ENCODE measurements at places on chromosomes 7 and 10.

DNA sequence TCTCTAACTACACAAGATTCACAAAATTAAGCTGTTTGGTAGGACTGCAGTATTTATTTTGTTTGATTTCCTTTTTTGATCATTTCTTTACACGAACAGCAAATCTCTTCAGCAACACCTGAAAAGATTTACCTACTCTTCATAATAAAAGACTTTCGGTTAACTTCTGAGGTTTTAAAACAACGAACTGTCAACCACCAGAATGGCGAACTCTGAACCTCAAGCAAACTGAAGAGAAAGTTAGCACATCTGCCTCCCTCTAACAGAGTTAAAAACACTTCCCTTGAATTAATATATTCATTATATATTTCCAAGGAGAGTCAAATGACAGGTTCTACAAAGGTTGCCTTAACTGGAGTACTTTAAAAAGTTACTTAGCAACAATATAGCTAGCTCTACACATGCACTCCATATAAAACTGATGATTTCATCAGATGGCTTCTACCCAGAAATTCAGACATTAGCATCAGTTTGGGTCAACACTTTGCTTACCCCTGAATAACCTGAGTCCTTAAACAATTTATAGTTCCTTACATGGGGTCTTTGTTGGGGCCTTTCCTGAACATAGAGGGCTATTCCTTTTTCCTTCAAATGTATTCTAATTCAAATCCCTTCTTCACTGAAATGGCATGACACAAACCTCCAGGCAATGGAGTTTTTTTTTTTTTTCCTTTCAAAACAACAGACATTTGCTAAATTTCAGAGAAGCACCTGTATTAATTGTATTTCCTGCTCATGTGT is 118.3 kb downstream of the SEM1 start:
- no peak for DNase-seq

- no peak for DNase-seq
Measured at GRCh38 chr10:14531974-14532373, 201.2 kb upstream of the FRMD4A start.

DNA sequence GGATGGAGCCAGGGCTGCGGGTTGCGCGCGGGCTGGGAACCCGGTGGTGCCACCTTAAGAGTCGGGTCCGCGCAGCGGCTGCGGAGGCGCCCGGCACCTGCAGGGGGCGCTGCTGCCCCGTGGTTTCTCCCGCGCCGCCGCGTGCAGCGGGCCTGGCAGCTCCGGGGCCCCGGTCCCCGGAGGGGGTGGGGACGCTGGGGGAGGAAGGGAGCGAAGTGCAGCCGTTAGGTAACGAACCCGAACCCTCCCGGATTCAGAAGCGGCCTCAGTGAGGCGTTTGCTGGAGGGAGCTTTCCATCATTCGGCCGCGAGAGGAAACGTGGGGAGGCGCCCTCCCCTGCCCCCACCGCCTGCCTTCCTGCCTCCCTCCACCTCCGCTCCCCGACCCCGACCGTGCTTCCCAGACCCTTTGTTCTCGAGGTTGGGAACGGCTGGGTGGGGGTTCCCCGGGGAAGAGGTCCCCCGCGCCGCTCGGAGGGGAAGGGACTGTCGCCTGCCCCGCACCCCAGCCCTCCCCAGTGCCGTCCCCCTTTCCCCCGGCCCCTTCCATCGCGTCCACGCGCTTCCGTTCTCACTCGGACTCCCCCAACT is 29.6 kb downstream of the SKIDA1 start:
- DNase-seq = peak; percentile 78

DNA sequence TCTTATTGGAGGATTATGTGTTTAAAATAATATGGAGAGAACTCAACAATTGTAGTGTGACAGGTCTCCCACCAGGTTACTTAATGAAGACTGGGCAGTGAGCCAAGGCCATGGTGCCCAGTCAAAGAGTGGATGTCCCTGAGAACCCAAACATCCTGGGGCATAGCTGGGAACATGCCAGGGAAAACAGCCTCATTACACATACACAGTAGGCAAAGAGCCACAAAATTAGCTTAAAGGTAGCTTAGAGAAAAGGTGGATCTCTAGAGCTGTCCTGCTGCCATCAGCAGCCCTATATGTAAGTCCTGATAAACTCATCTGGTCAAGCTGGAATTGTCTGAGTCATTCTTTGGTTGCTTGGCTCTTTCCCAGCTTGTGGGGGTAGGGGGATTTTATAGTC is 287.8 kb downstream of the PHF14 start:
- no peak for DNase-seq

- DNase-seq = no peak
Measured at GRCh38 chr7:70622936-70623335, 509.0 kb upstream of the GALNT17 start.

DNA sequence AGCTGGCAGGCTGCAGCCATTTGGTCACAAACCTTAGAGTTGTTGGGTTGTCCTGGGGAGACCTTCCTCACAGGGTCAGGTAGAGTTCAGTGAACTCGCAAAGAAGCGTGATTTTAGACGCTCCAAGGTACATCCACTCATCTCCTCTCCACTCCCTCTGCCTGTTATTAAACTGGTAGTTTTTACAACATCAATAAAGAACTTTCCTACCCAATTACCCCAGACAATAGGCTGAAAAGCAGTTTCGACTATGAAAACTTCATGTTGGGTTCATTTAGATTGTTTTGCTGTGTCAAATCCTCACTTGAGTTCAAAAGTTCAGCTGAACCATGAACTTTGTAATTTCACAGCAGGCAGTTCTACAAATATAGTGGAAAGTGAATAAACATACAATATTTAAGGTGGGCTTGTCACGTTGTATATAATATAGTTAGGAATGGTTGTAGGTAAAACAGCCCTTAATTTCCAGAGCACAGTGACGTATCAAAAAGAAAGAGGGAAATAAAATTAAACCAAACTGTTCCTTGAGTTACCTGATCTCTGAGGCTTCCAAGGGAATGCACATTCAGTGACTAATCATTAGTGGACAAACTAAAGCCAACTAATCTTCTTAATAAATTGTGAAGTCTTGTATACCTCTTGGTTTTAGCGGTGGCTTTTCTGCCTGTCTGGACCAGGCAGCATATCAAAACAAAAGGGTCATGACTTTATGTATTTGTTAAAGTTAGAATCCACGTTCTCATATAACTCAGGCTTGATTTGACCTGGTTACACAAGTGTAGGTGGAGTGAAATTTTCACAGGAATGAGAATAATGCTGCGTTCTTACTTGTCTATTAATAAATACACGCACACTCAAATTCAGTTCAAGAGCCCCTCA is 100.5 kb downstream of the CYP26A1 start:
- no peak for DNase-seq

GRCh38 chr10:11610826-11611247 is 613 bp downstream of the USP6NL start:
- no peak for DNase-seq

DNA sequence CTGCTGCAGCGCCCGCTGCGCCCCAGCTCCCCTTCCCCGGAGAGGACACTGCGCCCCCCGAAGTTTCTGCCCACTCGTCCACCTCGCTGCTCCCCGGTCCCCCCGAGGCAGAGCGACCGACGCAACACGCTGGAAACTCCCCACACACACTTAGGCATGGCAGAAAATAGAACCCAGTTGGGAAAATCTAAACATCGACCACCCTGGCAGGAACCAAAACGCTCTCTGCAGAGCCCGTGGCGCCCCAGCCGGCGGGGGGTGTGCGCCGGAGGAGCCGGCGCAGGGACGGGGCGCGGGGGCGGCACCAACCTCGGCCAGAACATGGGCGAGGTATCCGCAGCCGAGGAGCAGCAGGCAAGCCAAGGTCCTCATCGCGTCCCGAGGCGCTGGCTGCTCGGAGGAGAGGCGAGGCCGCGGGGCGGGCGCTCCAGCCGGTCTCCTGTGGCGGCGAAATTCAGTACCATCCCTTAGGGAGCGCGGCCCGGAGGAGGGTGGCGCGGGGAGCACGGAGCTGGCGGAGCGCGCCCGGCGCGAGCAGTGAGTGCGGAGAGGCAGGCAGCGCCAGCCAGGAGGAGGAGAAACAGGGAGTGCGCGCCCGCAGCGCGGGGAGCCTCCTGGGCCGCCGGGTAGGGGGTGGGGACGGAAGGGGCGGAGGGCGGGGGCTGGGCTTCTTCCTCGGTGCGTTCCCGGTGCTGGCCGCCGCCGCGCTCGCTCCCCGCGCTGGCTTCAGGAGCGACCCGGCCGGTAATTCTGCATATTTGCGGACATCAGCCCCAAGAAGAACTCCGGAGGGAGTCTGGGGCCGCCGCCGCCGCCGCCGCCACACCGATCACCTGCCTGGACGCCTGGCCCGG is 789 bp downstream of the PDGFA start:
- DNase-seq = no peak

DNA sequence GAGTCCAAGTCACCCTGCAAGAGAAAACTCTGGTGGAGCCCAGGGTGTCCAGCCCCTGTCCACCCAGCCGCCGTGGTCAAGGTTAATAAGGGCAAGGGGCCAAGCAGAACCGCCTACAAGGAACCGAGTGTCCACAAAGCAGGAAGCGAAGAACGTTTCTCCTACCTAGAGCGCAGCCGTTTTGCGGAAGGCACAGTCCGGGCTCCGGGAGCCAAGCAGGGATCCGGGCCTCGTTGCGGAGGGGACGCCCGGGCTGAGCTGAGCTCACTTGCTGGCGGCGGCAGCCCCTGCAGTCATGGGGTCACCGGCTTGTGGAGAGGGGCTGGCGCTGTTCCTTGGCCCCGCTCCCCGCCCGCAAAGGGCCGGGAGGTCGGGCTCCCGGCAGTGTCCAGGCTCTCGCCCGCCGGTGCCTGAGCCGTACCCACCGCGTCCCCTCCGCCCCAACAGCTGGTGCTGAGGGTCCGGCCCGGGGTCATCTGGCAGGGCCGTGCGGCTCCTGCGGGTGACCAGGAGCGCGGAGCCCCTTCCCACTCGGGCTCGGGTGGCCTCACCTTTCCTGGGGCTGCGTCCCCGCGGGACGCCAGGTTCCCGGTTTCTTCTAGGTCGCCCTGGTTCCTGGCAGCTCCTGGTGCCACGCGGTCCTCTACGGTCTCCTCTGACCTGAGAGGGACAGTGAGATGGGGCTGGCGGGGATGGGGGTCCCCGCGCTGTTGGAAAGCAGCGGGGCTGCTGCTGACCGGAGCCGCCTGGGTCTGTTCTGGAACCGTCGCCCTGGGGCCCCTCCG is 14.0 kb upstream of the ZNF273 start:
- no peak for DNase-seq

- DNase-seq = no peak
Measured at GRCh38 chr7:131031099-131031868, 296.4 kb upstream of the MKLN1 start.

DNA sequence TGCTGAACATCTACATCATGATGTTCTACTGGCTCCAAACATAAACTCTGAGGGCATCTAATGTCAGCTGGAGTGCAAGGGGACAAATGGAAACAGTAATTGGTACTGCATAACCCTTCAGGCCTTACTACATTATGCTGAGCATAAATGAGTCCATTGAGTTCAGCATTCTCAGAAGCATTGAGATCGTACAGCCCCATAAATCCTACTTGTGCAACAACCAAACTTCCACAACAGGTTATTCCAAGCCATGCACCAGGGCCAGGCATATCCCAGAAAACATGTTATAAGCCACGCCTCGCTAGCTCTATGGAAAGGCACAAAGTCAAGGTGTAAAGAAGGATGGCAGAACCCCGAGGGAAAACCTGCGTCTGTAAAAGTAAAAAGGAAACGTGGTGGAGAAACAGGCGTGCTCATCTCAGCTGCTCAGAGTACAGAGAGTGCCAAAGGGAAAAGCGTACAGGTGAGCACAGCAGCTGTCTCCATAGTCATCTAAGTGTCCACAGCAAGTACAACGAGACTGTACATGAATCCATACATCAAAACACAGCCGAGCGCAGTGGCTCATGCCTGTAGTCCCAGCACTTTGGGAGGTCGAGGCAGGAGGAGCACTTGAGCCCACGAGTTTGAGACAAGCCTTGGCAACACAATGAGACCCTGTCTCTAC is 124.6 kb downstream of the PARD3 start:
- no peak for DNase-seq

DNA sequence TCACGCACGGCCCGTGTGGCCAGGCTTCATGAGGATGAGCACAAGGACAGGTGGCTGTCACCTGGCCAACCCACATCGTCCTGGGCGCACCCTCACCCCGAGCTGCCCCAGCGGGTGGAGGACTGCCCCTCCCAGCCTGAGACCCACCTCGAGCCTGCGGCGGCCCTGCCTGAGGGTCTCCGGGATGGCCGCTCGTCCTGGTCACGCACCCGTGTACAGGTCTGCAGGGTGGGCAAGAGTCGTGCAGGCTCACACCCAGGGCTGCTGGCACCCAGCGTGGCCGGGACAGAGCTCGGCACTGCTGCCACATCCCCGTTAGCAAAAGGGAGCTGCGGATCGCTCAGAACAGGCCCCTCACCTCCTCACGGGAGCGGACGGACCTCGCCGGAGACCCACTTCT is 14.4 kb upstream of the UTF1 start:
- DNase-seq = no peak

DNA sequence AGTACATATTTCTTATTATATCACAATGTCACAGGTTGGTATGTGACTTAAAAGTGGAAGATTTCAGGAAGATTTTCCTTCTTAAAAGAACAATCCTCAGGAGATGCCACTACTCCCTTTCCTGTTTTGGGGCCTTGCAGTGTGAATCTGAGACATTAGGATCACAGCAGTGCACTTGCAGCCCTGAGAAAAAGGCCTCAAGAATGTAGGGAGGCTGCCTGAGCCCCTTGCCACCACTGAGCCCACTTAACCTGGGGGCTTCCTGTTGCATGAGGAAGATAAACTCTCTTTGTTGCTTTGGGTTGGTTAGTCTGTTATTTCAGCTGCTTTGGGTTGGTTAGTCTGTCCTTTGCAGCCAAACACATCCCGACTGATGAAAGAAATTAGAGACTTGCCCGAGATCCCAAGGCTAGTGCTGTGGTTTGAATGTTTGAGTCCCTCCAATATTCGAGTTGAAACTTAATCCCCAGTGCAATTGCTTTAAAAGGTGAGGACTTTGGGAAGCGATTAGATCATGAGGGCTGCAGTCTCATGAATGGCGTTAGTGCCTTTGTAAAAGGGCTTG is 151.3 kb upstream of the SP4 start:
- no peak for DNase-seq

- no peak for DNase-seq
Measured at GRCh38 chr7:81725812-81726127, 44.1 kb downstream of the HGF start.

DNA sequence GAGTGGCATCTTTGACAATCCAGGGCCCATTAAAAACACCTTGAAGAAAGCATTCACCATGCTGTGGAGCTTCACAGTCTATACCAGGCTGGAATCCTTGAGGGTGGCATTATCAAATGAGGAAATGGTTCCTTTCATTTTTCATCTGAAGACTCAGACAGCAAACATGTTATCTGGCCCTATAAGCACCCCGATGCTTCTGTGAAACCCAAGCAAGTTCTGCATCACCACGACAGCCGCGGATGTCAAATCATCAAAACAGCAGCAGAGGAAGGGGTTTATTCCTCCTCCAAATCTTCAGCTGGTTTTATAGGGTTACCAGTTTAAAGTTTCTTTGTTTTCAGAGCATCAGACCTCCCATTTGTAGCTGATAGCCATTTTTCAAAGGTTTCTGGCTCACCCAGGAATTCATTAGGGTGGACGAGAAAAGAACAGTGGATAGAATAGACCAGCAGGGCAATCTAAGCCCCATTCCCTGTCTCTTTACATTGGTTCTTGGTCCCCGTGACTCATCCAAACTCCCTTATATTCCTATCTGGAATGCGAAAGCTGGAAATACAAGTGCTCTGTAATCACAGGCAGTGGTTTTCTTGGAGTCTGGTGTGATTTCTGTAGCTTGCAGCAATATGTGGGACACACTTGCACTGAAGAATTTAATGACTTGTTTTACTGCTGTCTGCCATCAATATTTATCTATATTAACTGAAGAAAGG is 217.9 kb downstream of the SKAP2 start:
- no peak for DNase-seq
